ENCODE measurements at places on chromosomes 16 and 17.

GRCh38 chr16:9780831-9781230, 401.4 kb downstream of the GRIN2A start:
- no peak for DNase-seq

GRCh38 chr17:63440127-63440769, 5.9 kb downstream of the CYB561 start:
- no peak for DNase-seq

DNA sequence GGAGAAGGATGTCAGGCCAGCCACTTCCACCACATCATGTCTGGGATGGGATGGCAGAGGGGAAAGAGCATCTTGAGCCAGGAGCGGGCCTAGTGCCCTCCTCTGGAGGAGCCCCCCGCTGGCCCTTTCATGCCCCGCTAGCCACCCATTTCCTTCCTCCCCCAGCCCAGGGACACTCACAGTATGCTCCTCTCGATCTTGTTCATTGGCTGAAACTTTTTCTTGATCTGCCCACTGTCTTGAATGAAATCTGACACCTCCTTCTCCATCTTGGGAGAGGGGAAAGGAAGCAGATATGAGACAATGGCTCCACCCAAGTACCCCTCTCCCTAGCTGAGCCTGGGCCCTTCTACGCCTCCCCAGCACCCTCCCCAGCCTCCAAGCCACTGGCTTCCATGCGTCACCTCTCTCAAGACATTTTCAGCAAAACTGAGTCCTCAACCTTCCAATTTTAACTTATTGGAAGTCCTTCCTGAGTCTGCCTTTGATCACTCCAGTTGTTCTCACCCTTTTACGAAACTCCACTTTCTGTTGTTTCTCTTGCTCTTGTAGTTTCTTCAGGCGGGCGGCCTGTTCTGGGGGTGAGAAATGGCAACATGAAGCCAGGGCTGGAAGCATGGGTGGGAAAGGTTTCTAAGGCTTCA, 7.2 kb downstream of the SPAG7 start:
- DNase-seq: no peak

DNA sequence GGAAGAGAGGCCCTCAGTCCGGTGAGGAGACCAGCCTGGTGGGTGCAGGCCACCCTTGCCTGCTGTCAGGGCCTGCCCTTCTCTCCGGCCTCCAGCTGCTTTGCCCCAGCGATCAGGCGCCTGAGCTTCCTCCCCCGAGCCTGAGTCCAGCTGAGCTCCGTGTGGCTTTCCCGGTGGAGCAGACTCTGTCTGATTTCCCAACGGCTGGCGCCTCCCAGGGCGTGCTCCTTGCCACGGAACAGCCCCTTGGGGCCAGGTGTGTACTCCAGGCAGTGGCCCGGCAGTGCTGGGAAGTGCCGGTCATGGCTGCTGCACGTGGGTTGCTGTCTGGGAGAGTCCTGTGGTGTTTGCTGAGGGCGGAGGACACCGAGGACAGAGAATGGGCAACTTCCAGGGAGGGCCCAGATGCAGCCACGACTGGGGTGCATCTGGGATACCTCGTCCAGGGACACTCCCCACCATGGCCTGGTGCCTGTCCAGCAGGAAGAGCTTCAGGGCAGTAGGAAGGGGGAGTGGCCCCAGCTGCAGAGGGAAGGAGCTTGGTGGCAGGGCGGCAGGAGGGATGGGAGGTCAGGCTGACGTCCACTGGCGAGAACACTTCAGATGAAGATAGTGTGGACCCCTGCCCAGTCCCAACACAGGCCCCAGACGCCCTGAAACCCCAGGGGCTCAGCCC, 22.5 kb downstream of the METRNL start:
- DNase-seq: peak; percentile 54

- no peak for DNase-seq
Measured at GRCh38 chr16:11020792-11021551, 76.6 kb downstream of the CLEC16A start.

DNA sequence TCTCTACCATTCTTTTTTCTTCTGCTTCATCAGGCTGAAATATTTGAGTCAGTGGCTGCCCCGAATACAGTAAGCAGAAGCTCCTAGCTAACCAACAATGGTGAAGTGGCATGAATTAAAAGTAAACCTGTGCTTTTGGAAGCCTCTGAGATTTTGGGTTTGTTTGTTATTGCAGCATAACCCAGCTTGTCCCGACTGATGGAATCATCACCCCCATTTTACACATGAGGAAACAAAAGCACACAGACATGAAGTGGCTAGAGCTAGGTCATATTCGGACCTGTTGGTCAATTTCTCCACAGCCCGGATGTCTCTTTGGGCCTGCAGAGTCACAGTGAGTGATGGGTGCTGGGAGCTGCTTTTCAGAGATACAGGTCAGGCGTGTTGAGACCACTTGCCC, 39.4 kb downstream of the IRX5 start:
- DNase-seq: no peak

DNA sequence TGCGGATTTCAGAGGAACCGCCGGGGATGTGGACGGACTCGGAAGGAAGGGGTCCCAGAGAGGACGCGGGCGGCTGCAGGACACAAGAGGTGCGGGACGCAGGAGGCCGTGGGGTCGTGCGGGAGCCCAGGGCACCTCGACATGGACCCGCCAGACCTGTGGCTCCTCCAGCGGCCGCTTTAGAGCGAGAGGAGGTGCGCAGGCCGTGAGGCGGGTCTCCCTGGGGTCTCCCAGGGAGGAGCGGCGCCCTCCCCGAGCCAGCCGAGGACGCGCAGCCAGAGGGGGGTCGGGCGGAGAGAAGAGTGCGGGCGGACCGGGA, 6.8 kb upstream of the FLYWCH1 start:
- DNase-seq: no peak

DNA sequence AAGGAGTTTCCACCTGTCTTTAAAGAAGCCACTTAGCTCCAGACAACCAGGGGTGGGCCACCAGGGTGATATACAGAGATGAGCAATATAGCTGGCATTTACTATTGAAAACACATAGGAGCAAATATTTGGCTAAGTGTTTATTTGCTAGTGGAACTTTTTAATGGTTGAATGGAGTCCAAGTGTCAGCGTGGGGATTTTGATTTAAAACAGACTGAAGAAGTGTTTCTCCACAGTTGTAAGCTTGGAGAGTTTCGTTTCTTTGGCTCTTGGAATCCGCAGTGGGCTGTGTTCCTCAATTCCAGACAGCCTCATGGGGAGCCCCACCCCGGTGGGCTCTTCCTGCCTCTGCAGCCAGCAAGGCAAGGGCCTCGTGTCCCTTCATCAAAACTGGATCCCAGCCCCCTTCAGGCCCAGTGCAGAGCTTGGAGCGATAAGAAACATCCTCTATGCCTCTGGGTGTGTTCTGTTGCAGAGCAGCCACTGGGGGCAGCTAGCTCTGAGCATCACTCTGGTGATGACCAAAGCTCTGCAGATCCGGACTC, 36.1 kb downstream of the NOG start:
- DNase-seq: peak; percentile 11

Measured in cardiac muscle cell (in vitro differentiated cells and primary cell).